Naive B cell (primary cell): ENCODE measurements at places on chromosomes 11 and 22.

- DNase-seq, result no peak
Measured at GRCh38 chr11:10728789-10729472, 22.1 kb upstream of the CTR9 start.

- DNase-seq, result no peak
Measured at GRCh38 chr22:29632672-29633071, 29.2 kb downstream of the NF2 start.

- DNase-seq, result no peak
Measured at GRCh38 chr11:94782446-94782845, 14.3 kb downstream of the AMOTL1 start.

GRCh38 chr11:61512435-61512834, 3.9 kb downstream of the LRRC10B start:
- no peak for DNase-seq

- DNase-seq, result no peak
Measured at GRCh38 chr11:95143106-95143681, 53.5 kb downstream of the ENDOD1 start.

DNA sequence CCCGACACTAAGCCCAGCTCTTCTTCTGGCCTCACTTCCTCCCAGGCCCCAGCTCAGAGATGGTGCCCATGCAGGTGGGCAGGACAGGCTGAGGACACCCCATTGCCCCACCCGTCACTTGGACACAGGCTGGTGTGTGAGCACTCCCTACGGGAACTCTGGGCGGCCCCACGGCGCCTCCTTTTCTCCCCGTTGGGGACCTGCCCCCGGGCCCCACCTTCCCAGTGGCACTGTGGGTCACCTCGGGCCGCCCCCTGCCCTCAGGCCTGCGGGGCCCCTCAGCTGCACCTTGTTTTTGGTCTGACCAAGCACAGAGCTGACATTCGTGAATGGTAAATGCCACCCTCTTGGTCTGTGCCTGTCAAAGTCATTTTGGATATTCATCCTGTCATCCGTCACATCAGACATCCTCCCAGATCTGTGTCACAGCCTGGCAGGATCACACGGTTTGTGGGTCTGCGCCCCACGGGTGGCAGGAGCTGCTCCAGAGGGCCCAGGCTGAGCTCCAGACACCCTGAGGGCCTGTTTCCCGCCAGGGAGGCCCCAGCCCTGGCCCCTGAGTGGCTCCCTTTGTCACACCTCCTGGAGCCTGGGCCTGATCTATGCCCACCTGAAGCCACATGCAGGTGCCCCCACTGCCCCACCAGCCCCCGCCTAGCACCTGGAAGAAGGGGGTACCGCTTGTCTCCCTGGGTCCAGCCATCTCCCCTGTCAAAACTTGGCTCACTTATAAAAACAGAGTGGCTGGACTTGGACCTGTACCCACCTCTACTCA, 1188.5 kb downstream of the BRD1 start:
- DNase-seq, result no peak

DNA sequence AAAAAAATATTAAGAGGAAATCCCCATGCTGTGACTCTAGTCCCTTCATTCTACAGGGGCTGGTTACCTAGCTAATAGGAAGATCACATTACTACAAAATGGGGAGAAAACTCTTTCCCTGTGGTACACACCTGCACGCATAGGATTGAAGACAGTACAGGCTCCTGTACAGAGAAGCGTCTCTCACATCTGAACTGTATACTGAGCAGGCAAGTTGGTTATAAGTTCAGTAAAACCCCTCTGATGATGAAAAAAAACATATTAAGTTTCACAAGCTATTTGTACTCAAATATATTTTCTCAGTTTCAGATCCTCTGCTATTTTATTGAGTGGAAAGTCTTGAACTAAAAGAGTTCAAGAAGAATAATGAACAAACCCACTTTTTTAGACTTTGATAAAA, 156.9 kb upstream of the HSD17B12 start:
- DNase-seq, result no peak
